Stimulated activated CD8-positive, alpha-beta memory T cell treated with anti-CD3 and anti-CD28 coated beads, Interleukin-7, amount 100 ng/mL, for 24 hours (primary cell): ENCODE measurements at places on chromosomes 16 and 17.
A peak's percentile ranks its signal among the peaks of the same experiment; 100 is the strongest.

DNA sequence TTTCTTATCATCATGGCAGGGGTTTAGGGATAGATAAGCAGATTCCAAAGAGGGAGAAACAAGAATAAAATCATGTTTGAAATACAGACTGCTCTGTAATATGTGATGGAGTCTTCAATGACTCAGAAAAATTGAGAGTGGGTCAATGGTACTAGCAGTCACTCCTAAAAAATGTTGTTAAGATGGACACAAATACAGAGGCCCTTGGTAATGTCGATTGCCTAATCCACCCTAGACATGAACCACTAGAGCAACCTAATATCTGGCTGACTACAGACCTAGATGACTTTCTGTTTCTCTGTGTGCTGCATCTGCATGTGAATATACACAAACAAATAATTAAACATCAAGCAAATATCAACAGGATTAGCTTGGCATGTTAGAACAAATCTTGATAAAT, 135.8 kb downstream of the CDH8 start:
- no peak for DNase-seq

DNA sequence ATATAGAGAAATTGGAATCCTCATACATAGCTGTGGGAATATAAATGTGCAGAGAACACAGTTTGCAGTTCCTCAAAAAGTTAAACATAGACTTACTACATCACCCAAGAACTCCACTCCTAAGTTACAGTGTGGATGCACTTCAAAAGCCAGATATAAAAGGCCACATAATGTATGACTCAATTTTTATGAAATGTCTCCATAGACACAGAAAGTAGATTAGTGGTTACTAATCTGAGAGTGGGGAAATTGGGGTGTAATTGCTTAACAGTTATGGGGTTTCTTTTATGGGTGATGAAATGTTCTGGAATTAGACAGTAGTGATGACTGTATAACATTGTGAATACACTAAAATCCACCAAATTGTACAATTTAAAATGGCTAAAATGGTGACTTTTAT, 60.9 kb downstream of the CACNG1 start:
- DNase-seq = no peak

DNA sequence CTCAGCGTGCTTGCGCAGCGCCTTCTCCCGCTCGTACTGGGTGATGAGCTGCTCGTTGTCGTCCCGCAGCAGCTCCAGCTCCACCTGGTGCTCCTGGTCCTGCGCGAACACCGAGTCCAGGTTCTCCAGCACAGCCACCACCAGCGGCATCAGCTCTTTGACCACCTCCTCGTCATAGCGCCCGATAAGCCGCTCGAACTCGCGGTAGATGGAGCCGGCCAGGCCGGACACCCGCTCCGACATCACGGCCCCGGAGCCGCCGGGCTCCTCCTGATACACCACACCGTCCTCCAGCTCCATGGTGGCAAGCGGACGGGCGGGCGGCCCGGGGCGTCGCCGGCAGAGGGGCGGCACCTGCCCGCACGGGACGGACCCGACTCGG, 320 bp downstream of the SPAG9 start:
- no peak for DNase-seq

DNA sequence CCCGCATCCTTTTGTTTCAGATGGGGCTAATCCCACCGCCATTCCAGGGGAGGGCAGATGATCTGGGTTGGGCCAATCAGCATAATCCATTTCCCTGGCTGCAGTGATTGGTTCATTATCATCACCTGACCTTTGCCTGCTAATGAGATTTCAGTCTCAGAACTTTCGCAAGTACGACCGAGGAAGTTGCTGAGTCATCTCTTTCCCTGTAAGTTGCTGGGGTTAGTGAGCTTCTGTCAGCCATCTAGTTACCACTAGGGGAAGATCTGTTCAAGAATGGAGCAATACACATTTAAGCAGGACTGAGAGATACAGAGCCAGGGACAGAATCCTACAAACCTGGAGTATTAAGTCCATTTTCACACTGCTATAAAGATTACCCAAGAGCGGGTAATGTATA, 65.3 kb upstream of the NUDT7 start:
- no peak for DNase-seq

GRCh38 chr17:5044630-5045029, 9.4 kb upstream of the SLC52A1 start:
- DNase-seq = no peak

- DNase-seq = peak; percentile 48
These were observed 604 bp downstream of the PRR14 start for GRCh38 chr16:30651124-30652004.

GRCh38 chr17:82065193-82065637, 389 bp downstream of the DUS1L start:
- DNase-seq = no peak

DNA sequence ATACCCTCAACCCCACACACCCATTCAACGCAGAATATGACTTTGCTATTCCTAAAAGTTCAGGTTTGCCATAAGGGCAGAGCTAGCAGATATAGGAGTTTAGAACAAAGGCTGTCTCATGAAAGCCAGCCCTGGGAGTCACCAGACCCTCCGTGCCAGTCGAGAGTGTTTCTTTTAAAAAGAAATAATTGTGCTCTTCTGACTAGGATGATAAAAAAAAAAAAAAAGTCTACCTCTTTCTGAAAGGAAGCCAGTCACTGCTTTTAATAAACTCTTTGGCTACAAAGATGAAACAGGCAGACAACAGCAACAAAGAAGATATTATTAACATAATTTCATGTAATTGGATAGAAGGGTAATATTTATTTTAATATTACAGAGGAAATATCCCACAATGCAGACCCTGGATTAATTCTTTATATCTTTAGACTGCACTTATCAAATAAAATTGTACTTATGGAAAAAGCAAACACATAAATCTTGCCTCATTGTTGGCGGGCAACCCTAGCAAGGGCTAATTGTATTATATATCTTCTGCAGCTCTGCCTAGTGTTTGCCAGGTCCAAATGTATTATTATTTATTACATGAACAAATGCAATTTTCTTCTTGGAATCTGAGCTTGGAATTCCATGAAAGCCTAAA, 277.5 kb upstream of the DYNLRB2 start:
- DNase-seq = no peak

- no peak for DNase-seq
These were observed 39.7 kb downstream of the PSME3IP1 start for GRCh38 chr16:57146040-57146647.

DNA sequence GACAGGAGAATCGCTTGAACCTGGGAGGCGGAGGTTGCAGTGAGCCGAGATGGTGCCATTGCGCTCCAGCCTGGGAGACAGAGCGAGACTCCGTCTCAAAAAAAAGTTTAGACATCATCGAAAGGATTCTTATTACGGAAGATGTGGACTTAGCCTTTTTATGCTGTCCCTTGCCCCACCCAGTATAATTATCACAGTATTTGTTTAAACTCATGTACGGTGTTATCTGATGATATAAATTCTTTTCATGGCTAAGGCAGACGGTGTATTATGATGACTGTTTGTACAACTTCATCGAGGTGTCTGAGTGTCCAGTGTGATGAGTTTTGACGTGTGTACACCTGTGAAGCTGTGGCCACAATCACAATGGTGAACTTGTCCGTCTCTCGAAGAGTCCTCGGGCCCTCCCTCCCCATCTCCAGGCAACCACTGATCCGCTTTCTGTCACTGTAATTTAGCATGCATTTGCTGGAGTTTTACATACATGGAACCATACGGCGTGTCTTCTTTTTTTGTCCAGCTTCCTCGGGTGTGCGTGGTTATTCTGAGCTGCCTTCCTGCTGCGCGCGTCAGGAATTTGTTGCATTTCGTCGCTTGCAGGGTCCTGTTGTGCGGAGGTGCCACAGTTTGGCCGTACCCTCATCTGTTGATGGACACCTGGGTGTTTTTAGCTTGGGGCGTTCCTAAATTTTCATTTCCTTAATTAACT, 26.2 kb downstream of the BAIAP2 start:
- DNase-seq = no peak

GRCh38 chr16:4011940-4012629, 104.2 kb downstream of the ADCY9 start:
- DNase-seq = no peak

DNA sequence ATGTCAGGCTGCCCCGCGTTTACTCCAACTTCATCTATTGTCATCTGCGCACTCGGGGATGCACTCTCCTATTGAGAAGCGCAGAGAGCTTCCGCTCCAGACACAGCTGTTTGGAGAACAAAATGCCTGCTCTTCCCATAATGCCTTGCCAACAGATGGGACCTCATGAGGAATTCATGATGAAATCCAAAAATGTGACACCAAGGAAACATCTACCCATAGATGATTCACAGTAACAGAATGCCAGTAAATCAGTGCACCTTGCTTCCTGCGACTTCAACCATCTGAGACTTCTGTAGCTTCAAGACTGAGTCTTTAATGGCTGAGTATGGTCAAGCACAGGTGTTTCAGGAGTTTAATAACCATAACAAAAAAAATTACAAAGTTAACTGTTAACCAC, 1144.9 kb upstream of the GOT2 start:
- DNase-seq = no peak

- DNase-seq = peak; percentile 41
These were observed 28.4 kb downstream of the CDH13 start for GRCh38 chr16:82655072-82655714.

DNA sequence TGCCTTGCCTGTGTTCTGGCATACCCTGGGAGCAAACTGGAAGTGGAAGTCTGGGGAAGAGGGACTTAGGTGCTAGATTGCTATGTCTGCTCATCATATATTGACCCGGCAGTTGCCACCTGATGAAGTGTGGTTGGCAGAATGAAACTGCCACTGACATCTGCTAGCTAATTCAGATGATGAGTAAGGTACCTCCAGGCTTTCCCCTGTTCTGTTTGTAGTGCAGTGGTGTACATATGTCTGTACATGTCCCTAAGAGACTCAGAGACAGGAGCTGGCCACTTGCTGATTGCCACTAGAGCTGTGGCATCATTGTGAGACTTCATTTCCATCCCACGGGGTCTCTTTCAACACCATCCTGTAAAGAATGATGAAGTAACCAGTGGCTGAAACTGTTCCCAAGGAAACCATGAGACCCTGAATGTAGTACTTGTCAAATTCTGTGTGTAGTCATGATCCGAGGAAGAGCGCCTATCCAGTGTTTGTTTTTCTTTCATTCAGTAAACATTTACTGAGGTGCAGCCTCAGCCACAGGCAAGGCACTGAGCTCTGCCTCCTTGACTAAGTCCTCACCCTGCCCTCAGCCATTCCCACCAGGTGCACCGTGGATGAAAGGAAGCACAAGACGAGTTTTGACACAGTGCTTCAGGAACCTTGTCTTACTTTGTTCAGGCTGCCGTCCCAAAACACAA, 13.2 kb downstream of the CLUAP1 start:
- no peak for DNase-seq

DNA sequence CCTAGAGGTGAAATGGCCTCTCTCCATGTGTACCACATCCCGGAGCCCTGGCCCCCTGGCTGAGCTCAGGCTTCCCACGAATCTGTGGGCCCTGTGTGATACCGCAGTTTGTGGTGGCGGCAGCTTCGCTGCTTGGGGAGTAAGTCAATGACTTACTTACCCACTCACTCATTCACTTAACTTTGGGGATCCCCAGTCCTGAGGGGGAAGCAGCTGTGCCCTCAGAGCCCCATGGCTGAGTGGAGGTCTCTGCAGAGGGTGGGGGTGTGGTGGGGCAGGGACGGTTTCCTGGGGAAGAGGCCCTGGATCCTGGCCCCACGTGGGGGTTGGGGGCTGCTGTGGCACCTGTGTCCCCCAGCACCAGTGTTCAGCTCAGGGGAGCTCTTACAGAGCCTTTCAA, 13.2 kb downstream of the KCNJ12 start:
- no peak for DNase-seq

GRCh38 chr17:37744633-37744927, 279 bp downstream of the HNF1B start:
- no peak for DNase-seq

DNA sequence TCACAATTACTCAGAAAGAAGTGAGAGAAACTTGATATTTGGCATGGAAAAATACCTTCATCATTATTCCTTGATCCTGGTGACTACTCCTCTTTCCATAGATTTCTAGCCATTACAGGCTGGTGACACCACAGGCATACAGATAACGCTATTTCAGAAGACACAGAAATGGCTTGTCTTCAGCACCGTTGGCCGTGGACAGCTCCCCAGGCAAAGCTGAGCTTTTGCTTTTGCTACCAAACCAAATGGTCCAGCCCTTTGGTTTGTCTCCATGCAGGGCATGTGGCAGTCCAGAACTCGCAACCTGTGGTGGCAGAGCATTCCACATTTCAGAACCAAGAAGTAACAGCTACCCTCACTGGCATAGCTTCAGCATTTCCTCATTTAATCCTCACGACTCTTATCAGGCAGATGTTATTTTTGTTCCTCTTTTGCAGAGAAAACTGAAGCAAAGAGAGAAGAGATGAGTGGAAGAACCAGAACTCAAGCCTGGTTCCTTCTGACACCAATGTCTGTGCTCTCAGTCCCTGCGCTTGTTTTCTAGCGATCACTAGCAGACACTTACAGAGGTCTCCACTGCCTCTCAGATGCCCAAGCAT, 55.5 kb downstream of the HS3ST4 start:
- DNase-seq = no peak

DNA sequence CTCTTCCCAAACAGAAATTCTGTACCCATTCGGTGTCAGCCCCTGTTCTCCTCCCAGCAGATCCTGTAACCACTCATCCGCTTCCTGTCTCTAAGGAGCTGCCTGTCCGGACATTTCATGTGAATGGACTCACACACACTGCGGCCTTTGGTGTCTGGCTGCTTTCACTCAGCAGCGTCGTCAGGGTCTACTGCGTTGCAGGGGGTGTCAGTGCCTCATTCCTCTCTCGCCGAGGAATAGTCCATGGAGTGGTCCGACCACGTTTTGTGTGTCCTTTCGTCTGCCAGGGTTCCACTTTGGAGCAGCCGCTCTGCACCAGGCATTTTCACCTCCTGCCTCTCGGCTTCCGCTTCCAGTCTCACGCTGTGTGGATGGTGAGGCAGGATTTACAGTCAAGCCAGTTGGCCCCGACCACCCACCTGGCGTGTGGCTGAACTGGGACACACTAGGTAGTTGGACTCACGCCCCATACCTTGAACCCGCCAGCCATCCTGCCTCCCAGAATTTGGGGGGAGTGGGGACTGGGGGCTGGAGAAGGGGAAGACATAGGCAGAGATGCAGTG, 188.2 kb upstream of the CIBAR2 start:
- no peak for DNase-seq

- DNase-seq = no peak
These were observed 52.8 kb upstream of the INTS2 start for GRCh38 chr17:61980535-61980934.

- no peak for DNase-seq
These were observed 20.7 kb downstream of the PIK3R6 start for GRCh38 chr17:8846768-8847211.

DNA sequence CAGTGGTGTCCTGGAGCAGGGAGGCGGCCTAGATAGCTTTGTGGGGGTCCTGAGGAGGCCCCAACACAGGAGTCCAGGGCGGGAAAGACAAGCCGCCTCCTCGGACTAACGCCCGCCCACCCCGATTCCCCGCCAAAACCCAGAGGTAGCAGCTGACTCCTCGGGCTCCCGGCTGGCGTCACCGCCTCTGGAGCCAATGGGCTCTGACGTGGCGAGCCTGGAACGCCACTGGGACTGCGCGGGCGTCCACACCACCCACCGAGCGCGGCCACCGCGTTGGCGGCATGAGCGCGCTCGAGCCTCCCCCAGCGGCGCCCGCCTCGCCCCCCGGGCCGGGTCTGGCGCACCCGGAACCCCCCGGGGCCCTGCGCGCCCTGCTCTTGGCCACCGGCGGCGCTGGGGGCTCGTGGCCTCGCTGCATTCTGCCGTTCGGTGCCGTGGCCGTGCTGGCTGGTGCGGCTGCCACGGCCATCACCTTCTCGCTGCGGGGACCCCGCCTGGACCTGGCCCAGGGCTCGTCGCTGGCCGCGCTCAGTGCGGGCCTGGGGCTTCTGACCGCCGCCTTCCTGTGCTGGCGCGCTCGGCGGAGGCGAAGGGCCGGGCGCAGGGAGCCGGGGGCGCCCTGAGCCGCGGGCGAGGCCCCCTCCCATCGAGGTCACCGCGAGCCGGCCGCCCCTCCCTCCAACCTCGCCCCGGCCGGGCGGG, 3.4 kb upstream of the NTN3 start:
- DNase-seq = no peak
